GM23338 (cell line): ENCODE measurements at places on chromosomes 2 and 18. TPM values are rescaled to one million over a fixed set of nuclear protein-coding genes. Genes with fewer than 3 reads are reported as not detected.

MYL1 gene
- polyA plus RNA-seq = not detected in 2 replicates

GALR1 gene
- 0.19 and 0.32 TPM in 2 replicates for polyA plus RNA-seq

REG3G gene
- not detected in 2 replicates for polyA plus RNA-seq

KLHL41 gene
- not detected in 2 replicates for polyA plus RNA-seq

IL36G gene
- polyA plus RNA-seq = not detected in 2 replicates

GPC1 gene
- polyA plus RNA-seq = 9.0 and 10.8 TPM in 2 replicates

NAT8 gene
- not detected in 2 replicates for polyA plus RNA-seq

CTLA4 gene
- not detected in 2 replicates for polyA plus RNA-seq

NMS gene
- polyA plus RNA-seq = not detected in 2 replicates

ZNF804A gene
- polyA plus RNA-seq = 0.05 TPM in 1 of 2 replicates, not detected in the other

GCG gene
- not detected in 2 replicates for polyA plus RNA-seq

FRZB gene
- polyA plus RNA-seq = 1.2 and 1.5 TPM in 2 replicates

EVA1A gene
- 4.6 and 5.0 TPM in 2 replicates for polyA plus RNA-seq

SOWAHC gene
- polyA plus RNA-seq = 7.0 and 7.4 TPM in 2 replicates

STON1 gene
- 5.4 and 5.5 TPM in 2 replicates for polyA plus RNA-seq

TMEM247 gene
- not detected in 2 replicates for polyA plus RNA-seq

LINC00305 gene
- not detected in 2 replicates for polyA plus RNA-seq

GALNT14 gene
- 5.4 and 5.6 TPM in 2 replicates for polyA plus RNA-seq

RGPD4 gene
- polyA plus RNA-seq = not detected in 2 replicates

MARCHF4 gene
- polyA plus RNA-seq = 0.45 and 0.70 TPM in 2 replicates

SLC38A11 gene
- polyA plus RNA-seq = not detected in 2 replicates

ING5 gene
- polyA plus RNA-seq = 25.7 and 27.6 TPM in 2 replicates

GALNT1 gene
- 36.4 and 37.4 TPM in 2 replicates for polyA plus RNA-seq

USP34 gene
- 68.1 and 81.8 TPM in 2 replicates for polyA plus RNA-seq

PTGR3 gene
- 0.84 and 1.1 TPM in 2 replicates for polyA plus RNA-seq

RPRM gene
- 5.9 and 7.4 TPM in 2 replicates for polyA plus RNA-seq

CCDC141 gene
- 8.9 and 11.7 TPM in 2 replicates for polyA plus RNA-seq

MROH2A gene
- not detected in 2 replicates for polyA plus RNA-seq

RGPD3 gene
- polyA plus RNA-seq = 0.08 TPM in 1 of 2 replicates, not detected in the other

SP140 gene
- 0.54 and 0.70 TPM in 2 replicates for polyA plus RNA-seq

SP140L gene
- polyA plus RNA-seq = 1.3 and 1.5 TPM in 2 replicates

GNAL gene
- 6.2 and 7.5 TPM in 2 replicates for polyA plus RNA-seq

UGT1A4 gene
- polyA plus RNA-seq = not detected in 2 replicates

NR4A2 gene
- polyA plus RNA-seq = 0.56 and 0.71 TPM in 2 replicates

COLEC12 gene
- 1.1 and 2.0 TPM in 2 replicates for polyA plus RNA-seq

SERPINB10 gene
- not detected in 2 replicates for polyA plus RNA-seq

METTL5 gene
- 220 and 233 TPM in 2 replicates for polyA plus RNA-seq

EMILIN2 gene
- 3.0 and 3.7 TPM in 2 replicates for polyA plus RNA-seq

MAB21L4 gene
- polyA plus RNA-seq = 0.10 TPM in 1 of 2 replicates, not detected in the other

APLF gene
- 2.4 and 3.0 TPM in 2 replicates for polyA plus RNA-seq

TUBA4B gene
- polyA plus RNA-seq = 0.17 TPM in 1 of 2 replicates, not detected in the other

SGPP2 gene
- polyA plus RNA-seq = 0.08 and 0.09 TPM in 2 replicates

IKZF2 gene
- polyA plus RNA-seq = 2.0 and 2.6 TPM in 2 replicates

DSG2 gene
- polyA plus RNA-seq = 41.2 and 44.7 TPM in 2 replicates

ZNF236 gene
- 6.4 and 8.9 TPM in 2 replicates for polyA plus RNA-seq

DLX1 gene
- not detected in 2 replicates for polyA plus RNA-seq

SLC4A3 gene
- polyA plus RNA-seq = 3.6 and 3.9 TPM in 2 replicates

ATOH8 gene
- polyA plus RNA-seq = 0.11 and 0.45 TPM in 2 replicates

OSBPL1A gene
- 55.6 and 67.5 TPM in 2 replicates for polyA plus RNA-seq
